ENCODE measurements at places on chromosomes 7 and 10. TPM values are rescaled to one million over a fixed set of nuclear protein-coding genes. Genes with fewer than 3 reads are reported as not detected.
A peak's percentile ranks its signal among the peaks of the same experiment; 100 is the strongest.

- no peak for DNase-seq
These were observed 57.6 kb upstream of the MDFIC start for GRCh38 chr7:114864278-114864677.

DNA sequence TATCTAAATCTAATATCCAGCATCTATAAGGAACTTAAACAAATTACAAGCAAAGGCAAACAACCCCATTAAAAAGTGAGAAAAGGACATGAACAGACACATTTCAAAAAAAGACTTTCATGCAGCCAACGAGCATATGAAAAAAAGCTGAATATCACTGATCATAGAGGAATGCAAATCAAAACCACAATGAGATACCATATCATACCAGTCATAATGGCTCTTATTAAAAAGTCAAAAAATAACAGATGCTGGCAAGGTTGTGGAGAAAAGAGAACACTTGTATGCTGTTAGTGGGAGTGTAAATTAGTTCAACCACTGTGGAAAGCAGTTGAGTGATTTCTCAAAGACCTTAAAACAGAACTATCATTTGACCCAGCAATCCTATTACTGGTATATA is 334.4 kb upstream of the CACNA2D1 start:
- no peak for DNase-seq

- DNase-seq = no peak
These were observed 505.6 kb downstream of the RPS24 start for GRCh38 chr10:78539247-78539766.

The C10orf62 gene
- 1.2 TPM for total RNA-seq

GRCh38 chr7:101733713-101734475 is 83.5 kb upstream of the CUX1 start:
- DNase-seq = no peak

The ACSL5 gene
- 13.9 TPM for total RNA-seq

DNA sequence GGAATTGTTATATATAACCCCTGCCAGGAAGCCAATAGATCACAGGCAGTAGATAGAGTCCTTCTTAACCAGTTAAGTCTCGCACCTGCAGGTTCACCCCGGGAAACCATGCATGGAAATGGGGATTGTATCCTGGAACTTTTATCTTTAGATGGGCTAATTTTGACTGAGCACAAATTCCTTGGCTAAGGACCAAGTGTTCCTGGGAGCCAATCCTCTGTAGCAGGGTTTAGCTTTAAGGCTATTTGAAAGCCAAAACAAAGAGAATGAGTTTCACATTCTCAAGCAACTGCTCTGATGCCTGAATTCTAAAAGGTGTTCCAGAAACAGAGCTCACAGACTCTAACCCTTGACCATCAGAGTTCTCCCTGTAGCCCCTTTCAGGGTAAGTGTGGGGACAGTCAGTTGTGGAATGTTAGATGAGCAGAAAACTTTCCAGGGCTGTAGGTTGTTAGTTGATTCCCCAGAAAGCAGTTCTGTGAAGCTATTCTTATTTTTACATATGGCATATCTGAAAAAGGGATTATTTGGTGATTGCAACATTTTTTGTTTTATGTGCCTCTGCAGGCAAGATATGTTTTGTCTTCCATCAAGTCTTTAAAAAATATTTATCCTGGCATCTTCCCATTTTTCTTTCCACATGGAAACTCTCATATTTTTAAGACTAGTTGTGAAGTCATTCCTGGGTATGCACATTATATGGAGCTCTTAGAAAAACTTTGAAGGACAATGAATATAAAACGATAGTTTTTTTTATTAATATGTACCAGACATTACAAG is 16.2 kb upstream of the NPVF start:
- no peak for DNase-seq

GRCh38 chr10:67926951-67927350 is 42.5 kb downstream of the SIRT1 start:
- DNase-seq = no peak

GRCh38 chr7:87918740-87919139 is 15.3 kb upstream of the ADAM22 start:
- DNase-seq = no peak

DNA sequence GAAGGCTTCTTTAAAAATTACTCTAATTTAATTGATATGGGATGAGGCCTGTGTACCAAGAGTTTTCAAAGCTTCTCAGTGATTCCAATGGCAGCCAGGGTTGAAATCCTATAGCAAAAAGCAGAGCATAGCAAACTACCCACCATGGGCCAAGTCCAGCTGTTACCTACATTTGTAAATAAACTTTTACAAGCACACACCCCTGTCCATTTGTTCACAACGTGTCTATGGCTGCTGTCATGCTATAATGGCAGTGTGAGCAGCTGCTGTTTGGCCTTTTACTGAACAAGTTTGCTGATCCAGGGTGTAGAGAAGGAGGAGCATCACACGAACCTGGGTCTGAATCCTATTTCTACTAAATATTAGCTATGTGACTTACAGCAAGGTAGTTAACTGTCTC is 50.0 kb downstream of the NPY start:
- no peak for DNase-seq

The ATRNL1 gene
- total RNA-seq = 24.6 TPM

DNA sequence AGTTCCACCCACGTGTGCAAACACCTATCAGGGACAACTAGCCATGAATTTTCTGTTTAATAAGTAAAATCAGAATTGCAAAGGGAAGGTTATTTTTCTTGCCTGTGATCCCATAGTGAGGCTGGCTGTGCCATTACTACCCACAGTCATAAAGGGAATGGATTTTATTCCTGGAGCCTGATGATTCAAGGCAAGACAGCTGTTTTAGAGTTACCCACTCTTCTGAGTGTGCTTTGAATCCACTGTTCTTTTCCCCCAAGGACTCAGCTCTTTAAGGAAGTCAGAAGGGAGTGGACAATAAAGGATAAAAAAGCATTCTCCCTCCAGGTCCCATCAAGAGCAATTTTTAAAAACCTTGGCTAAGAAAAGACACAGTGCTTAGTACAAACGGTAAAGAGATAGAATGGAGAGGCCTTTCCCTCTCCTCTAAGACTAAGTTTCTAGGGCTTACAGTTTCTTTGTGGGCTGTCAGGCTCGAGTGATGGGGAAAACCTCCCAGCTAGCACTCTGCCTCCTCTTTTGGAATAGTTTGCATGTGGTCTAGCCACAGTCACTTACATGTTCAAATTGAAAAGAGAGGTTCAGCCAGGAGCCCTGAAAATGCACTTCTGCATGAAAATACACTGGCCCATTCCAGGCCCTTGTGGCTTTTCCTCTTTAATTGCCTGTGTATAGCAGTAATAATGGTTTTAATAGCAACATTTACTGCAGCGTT is 5.1 kb upstream of the LRRC4 start:
- DNase-seq = no peak

The SORBS1 gene
- 1,110 TPM for total RNA-seq

DNA sequence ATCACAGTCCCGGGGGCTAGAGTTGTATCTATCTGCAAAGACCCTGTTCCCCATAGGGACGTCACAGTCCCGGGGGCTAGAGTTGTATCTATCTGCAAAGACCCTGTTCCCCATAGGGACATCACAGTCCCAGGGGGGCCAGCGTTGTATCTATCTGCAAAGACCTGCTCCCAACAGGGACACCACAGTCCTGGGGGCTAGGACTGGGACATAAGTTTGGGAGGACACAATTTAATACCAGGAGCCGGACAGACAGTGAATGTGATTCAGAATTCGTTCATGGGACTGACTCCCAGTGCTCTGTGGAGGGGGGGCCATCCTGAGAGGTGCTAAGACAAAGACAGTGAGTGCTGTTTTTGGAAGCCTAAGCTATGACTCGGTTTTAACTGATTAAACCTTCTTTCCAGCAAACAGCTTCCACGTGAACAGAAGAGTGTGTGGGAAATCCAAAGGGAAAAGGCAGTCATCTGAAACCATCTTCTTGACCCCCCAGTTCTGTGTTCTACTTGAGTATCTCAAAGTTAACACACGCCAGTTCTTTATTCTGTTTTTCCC is 153.0 kb downstream of the DIP2C start:
- DNase-seq = no peak

DNA sequence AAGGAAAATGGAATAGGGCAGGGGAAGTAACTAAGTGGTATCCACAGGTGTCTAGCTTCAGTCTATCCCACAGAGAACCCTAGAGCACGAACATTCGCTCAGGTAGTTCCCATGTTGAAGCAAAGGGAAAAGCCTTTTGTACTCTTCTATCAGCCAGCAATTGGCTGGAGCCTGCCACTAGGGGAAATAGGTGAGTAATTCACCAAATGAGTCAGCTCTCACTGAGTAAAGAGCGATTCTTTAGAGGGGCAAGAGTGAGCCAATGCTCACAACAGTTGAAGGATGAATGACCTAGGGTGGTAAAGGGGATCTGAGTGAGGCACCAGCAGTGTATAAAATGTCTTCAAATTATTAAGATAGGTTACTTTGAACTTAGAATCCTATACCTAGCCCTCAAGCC is 94.1 kb upstream of the ZNF800 start:
- no peak for DNase-seq

DNA sequence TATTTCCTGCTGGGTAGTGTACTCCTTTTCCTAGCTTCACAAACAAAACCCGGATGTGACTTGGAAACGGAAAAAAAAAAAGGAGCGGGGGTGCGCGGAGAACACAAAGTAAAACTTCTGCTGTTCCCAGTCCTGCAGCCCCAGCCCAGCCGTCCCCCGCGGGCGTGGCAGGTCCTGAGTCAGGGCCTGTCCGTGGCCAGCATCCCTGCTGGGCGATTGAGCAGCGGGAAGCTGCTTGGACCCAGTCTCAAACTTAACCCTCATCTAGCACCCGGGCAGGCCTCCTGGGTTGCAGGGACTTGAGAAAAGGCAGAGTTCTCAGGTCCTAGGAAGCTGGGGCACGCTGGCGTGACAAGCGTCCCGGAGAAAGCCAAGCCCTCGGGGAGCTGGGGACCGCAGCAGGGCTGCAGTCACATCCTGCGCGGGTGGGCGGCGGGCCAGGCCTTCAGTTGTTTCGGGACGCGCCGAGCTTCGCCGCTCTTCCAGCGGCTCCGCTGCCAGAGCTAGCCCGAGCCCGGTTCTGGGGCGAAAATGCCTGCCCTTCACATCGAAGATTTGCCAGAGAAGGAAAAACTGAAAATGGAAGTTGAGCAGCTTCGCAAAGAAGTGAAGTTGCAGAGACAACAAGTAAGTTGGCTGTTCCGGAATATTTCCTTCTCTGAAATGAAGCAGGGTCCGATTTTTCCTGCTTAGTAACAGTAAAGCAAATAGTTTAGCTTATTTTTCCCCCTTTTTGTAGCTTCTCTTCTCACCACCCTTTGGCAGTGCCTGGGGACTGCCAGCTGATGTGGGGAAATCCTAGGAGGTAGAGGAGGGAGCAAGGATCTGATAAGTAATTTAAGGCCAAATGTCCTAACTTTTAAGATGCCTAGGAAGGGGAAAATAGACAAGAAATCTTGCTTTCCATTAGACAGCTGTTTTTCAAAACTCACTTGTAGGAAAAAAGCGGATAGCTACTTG is at the start of gene GNG11:
Gene GNG11, plus strand, starts transcription at position 129 of the 960 bp plus-strand sequence. Its CDS starts 403 bp downstream, at position 532.
- DNase-seq = peak; percentile 14

DNA sequence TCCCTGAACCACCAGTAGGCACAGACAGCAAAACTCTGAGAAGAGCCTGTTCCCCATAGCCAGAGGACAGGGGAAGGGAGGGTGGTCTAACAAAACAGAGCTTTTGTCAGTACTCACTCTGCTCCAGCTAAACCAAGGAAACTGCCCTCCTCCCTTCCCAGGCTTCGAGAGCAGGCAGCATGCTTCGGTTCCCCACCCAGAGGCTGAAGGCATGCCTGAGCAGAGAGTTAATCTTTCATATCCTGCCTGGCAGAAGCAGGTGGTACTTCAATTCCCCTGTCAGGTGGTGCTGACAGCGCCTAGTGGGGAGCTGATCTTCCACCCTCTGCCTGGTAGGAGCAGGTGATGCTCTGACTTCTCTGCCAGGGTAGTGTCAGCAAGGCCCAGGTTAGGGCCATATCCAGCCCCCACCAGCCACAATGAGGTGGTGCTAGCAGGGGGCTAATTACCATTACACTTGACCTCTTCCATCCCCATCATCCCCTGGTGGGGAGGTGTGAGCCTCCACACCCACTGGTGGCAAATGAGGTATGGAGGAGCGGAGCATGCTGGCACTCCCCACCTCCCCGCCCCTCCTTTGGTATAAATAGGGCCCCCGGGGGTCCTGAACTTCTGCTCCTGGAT is 35.1 kb downstream of the SDK1 start:
- DNase-seq = no peak

The TMEM184A gene
- total RNA-seq = not detected

GRCh38 chr10:32318476-32318896 is 28.5 kb downstream of the EPC1 start:
- DNase-seq = no peak

The DOCK4 gene
- 22.3 TPM for total RNA-seq

DNA sequence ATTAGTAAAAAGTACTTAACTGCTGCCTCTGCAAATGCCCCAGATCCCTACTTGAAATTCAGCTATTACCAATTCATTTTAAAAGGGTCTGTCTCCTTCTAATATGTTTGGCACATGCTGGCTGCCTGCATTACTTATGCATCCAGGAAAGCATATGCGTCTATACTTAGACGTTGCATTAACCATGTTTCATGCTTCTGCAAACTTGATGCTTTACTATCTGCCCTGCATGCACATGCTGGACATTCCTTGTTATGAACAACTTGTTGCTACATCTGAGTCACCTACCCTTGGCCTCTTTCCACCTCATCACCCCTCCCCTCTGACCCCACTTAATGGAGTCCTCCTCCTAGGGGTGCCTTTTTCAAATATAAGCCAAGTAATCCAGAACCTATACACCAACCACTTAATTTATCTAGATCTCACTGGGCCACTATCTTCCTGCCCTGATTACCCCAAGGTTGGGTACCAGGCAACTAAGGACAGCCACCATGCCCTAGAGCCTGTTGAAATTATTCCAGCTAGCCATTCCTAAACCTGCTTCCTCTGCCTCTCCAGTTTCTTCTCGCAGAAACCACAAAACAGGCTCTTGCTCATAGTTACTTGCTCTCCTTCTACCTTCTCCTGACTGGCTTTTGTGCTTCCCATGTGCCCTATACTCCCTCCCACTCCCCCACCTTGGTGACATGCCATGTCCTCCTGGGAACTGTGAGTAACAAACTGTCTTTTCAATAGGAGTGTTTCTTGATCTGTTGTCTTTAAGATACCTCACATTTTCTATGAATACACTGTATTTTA is 1187.9 kb downstream of the REEP3 start:
- no peak for DNase-seq

The AHR gene
- 131 TPM for total RNA-seq

GRCh38 chr7:711922-712380 is 14.5 kb upstream of the DNAAF5 start:
- DNase-seq = no peak

GRCh38 chr10:44972874-44973306 is 5.7 kb downstream of the DEPP1 start:
- no peak for DNase-seq

The RTKN2 gene
- not detected for total RNA-seq

DNA sequence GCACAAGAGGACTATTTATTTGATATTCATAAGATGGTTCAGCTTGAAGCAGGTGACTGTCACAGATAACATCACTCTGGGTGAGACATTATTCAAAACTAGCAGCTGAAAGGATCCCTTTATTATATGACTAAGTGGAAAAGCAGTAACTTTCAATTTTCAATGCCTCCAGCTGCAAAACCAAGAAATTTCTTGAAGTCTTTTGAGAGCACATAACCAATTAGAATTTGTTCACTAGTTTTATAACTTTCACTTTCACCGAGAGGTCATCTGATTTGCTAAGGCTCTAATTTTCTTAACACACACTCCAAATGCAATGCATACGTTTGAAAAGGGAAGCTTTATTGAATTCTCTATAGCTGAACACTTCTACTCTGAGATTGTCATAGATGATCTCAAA is 88.6 kb upstream of the KLF14 start:
- DNase-seq = no peak
